ENCODE measurements at places on chromosomes 12 and 14. TPM values are rescaled to one million over a fixed set of nuclear protein-coding genes. Genes with fewer than 3 reads are reported as not detected.

TTC9 gene
- not detected for total RNA-seq

LBHD2 gene
- not detected for total RNA-seq

WNT1 gene
- total RNA-seq: not detected

CAPZA3 gene
- not detected for total RNA-seq

MIP gene
- total RNA-seq: not detected

ESPL1 gene
- total RNA-seq: 7.2 TPM

CLEC7A gene
- not detected for total RNA-seq

CARMIL3 gene
- not detected for total RNA-seq

USP30 gene
- total RNA-seq: 11.9 TPM

PSMB5 gene
- 351 TPM for total RNA-seq

ANO2 gene
- total RNA-seq: not detected

NPFF gene
- total RNA-seq: not detected

GPRC5D gene
- total RNA-seq: not detected

WNT5B gene
- total RNA-seq: 62.4 TPM

Data from myometrial cell (primary cell).